AG09309 (cell line): ENCODE measurements at places on chromosomes 7 and 10.

DNA sequence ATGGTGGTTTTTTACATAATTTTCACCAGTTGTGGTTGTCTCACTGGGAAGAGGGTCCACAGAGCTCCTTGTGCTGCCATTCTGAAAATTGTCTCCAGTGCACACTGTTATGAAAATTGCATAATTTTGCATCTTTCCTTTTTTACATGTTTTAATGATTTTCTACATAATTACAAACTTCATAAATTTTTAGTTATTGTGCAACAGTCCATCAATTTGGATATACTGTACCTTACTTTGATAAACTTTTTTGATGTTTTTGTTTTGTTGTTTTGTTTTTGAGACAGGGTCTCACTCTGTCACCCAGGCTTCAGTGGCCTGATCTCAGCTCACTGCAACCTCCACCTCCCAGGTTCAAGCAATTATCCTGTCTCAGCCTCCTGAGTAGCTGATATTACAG, 70.6 kb upstream of the AUTS2 start:
- no peak for DNase-seq

GRCh38 chr7:7977774-7978173, 9.2 kb downstream of the GLCCI1 start:
- DNase-seq = no peak

- DNase-seq = no peak
These were observed 72.0 kb upstream of the MTPN start for GRCh38 chr7:136049117-136049516.

DNA sequence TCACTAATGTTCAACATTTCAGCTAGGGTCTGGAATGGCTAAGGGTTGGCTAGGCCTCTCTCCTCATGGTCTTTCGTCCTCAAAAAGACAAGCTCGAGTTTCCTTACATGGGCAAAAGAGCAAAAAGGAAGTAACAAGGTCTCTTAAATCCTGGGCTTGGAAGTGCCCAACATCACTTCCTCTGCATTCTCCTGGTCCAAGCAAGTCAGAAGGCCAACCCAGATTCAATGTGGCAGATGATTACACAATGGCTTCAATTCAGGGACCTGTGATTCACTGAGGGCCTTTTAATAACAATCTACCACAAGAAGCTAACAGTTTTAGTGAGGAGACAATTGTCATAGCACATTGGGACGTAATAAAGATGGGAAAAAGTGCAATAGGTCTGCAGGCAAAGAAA, 4.4 kb upstream of the NUP205 start:
- DNase-seq = no peak

DNA sequence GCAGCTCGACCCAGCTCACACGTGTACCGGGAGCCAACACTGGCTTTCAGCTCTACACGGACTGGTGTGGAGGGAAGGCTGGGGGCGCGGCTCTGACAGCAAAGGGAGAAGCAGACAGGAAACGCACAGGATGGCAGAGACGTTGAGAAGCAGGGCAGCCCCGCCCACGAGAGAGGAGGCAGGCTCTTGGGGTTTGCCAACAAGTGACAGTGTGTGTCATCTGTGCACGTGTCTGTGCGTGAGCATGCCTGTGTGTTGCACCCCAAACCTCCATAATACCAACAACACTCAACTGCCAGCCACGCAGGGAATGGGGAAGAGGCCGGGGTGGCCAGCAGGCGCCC, 64.4 kb upstream of the PDGFA start:
- DNase-seq = no peak

- no peak for DNase-seq
These were observed 607.8 kb downstream of the PARD3 start for GRCh38 chr10:34207343-34207742.

- no peak for DNase-seq
These were observed 52.3 kb upstream of the ANTXRL start for GRCh38 chr10:46234431-46235060.

DNA sequence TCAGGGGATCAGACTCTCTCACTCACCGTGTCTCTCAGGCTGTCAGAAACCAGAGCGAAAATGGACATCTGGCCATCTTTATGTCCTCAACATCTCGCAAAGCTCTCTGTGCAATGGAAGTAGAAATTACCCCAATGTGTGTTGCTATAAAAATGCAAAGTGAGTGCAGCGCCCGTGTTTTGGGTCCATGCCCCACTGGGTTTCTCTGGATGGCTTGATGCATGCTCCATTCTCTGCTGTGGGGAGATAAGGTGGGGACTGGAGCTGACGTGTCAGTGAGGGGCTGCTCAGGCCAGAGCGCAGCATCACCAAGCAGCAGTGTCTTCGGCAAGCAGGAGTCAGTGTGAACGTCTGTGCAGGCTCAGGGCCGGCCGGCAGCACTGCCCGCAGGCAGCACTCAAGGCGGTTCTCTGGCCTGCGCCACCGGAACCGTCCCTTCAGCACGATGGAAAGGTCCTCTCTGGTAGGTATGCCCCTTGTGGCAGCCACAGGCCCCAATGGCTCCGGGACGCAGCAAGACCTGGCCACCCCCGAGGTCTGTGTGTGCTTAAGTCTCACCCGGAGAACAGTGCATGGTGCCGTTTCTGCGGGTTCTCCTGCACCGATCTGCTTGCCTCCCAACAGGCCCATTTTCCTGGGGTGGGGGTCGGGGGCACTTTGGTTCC, 30.2 kb downstream of the WDR86 start:
- no peak for DNase-seq

GRCh38 chr10:71502851-71503250, 106.1 kb downstream of the CDH23 start:
- no peak for DNase-seq

- DNase-seq = no peak
These were observed 12.9 kb downstream of the PAPSS2 start for GRCh38 chr10:87672551-87672950.

DNA sequence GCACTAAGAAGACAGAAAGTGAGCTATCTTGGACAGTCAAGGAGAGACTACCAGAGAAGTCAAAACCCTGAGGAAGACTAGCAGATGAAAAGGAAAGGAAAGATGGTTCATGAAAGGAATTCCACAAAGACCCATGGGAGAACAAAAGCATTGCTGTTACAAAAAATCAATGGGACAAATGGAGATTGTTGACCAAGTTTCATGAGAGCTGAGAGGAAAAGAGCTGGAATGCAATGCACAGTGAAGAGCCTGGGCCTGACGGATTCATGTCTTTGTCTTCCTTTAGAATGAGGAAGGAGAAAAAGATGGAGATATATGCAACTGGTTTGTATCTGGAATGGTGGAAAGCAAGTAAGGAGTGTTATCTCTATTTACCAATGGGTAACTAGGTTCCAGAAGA, 17.3 kb downstream of the TMEM243 start:
- no peak for DNase-seq

DNA sequence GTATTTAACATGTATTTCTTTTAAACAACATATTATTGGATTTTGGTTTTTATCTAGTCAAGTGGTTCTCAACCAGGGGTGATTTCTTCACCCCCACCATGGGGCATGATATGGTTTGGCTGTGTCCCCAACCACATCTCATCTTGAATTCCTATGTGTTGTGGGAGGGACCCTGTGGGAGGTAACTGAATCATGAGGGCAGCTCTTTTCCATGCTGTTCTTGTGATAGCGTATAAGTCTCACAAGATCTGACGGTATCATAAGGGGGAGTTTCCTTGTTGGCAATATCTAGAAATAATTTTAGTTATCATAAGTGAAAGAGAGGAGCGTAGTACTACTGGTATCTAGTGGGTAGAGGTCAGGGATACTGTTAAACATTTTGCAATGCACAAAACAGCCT, 37.6 kb downstream of the TMEM168 start:
- no peak for DNase-seq

- DNase-seq = no peak
These were observed 430.5 kb downstream of the GATA3 start for GRCh38 chr10:8485032-8485431.

DNA sequence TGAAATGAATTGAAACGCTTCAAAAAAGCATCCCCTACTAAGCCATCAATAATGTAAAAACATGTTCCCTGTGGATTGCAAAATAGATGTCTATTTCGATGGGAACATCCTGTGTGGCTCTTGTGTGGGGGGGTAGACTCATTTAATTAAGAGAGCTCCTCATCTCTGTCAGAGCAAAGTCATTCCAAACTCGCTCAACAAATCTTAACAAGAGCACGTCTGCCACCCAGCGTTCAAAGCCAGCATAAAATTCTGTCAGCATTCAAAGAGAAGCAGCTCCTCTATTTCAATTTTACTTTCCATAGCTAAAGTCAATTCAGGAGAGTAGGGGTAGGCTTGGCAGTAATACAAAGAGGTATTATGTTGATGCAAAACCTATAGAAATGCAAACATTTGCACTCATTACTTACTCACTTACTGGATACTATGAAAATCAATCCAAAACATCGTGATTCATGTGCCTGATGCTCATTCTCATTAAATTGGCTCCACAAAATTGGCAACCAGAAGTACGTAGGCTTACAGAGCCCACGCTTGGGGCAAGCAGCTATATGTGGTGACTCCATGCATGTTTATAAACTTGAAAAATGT, 114.9 kb downstream of the IPMK start:
- no peak for DNase-seq

DNA sequence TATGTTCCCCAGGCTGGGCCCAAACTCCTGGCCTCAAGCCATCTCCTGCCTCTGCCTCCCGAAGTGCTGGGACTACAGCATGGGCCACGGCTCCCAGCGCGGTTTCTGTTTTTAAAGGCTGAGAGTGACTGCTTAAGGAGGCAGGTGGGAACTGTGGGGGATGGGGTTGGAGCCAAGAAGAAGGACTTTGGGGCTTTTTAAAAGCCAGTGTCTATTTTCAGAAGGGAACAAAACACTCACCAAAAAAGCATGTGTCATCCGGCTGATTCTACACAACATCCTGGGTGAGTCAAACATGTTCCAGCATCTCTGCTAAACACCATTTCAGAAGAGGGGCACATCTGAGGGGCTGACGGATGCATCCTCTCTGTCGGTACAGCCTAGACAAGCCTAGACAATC, 824.5 kb downstream of the TYW1 start:
- DNase-seq = no peak

DNA sequence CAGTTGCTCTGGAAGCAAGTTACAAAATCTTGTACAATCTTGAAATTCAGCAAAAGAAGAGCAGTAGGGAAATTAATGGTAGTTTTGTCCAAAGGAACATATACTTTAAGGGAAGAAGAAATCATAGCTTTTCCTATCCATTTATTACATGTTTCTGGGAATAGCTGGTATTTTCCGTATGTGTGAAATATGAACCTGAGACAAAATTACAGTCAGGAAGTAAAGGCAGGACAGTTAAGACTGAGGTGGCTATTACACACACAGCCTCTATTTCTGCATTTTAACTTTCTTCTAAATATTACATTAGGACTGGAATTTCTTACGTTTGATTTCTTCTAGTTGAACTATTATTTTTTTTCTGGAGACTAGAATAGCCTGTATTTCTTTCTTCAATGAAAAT, 1197.3 kb downstream of the SORCS3 start:
- no peak for DNase-seq

DNA sequence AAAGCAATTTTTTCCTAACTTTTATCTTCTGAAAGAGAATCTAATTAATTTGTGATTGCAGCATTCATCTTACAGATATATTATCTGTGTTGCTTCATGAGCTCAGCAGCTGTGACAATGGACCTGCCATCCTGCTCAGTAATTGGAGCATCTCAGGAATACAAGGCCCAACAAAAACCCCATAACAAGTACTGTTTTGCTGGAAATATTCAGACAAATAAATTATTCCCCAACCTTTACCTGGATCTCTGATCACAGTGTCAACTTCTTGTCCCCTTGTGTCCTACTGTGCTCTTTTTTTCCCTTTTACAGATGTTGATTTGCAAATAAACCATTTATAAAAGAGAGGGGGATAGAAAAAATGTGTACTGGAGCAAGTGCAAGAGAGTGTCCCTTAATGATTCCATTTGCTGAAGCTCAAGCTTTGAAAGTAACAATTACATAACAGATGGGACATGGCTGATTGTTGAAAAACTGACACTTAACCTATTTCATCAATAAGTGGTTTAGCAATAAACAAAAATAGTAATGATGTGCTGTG, 1063.4 kb upstream of the GHITM start:
- DNase-seq = no peak

DNA sequence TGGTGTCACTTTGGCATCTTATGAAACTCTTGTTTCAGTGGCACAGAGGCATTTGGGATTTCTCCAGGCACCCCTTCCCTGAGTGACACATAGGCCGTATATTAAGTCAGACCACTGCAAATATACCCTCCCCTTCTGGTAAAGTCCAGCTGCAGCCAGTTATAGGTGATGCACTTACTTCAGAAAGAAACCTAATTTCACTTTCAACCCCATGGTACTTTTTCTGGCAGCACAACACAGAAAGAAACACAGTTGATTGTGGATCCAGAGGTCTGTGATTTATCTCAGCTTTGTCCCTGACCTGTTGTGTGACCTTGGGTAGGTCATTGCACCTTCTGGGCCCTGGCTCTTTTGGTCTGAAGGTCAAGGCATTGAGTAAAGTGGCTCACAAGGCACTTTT, 173.2 kb downstream of the BUB3 start:
- no peak for DNase-seq

DNA sequence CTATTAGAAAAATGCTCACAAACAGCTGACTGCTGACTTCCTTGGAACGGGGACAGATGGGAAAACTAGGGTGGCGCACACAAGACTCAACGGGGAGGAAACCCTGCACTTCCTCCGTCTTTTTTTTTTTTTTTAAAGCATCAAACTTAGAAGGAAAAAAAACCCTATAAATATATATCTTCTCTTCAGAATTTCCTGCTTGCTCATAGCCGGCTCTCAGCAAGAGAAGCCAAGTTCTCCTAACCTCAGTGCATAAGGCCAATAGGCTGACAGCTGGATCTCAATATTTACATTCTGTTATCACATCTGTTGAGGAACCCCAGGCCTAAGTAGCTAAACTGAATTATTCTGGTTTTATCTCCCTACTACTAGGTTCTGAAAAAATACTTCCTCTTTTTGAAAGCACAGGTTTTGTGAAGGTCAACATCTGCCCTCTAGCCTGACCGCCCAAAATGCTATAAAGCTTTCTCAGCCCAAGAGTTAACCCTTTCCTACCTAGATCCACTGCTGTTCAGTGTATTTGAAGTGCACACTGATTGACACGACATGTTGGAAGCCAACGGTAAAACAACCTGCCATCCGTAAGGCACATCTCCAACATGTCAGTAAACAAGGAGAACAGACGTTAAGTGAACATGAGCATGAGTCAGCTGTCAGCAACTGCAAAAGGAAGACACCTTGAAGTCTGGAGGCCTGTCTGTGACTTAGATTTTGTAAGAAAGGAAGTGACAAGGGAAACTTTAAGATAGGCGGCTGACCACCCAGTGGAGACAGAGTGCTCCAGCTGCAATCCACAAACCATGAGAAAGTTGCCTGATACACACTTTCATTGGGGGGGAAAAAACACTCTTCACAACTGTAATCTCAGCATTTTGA, 83.8 kb downstream of the EBLN1 start:
- DNase-seq = no peak

DNA sequence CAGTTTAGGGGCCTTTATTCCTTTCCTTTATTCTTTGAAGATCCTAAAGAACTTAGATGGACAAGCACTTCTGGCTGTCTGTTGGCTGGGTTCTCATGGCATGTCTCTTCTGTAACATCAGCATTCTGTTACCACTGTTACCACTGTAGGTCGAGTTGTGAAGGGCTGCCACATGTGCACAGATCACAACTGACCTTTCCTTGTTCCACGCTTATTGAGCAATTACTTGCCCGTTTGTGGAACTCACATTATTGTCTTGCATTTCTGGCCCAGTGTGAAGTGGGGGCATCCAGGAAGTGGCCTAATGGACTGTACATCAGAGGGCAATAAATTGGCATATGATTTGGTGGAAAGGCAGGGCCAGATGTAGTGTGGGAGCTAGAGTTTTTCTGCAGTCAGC, 23.7 kb downstream of the GBF1 start:
- no peak for DNase-seq
